ENCODE measurements at places on chromosomes 1 and 21.

GRCh38 chr1:21278860-21279845 lies 11.1 kb downstream of the ECE1 start:
- DNase-seq = no peak

GRCh38 chr1:70961374-70961975 lies 86.1 kb downstream of the PTGER3 start:
- DNase-seq = no peak

- DNase-seq = no peak
Measured at GRCh38 chr1:109595531-109595930, 23.9 kb downstream of the GNAT2 start.

GRCh38 chr21:45050797-45051489 lies 23.4 kb upstream of the ADARB1 start:
- no peak for DNase-seq

DNA sequence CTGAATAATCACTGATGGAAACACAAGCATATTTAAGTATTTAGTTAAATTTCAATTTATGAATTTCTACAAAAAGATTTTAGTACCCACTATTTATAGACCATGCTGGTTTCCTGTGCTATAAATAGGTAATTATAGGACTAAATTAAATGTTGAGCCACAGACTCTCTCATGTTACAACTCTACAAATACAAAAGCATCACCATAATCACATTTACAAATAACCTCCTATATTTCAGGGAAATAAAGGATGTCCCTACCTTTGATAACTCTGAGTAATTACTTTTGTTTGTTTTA lies 32.6 kb upstream of the CCDC190 start:
- DNase-seq = no peak

- DNase-seq = no peak
Measured at GRCh38 chr1:165395478-165395877, 39.0 kb upstream of the LMX1A start.

- no peak for DNase-seq
Measured at GRCh38 chr1:151537112-151537511, 3.0 kb upstream of the TUFT1 start.

GRCh38 chr1:208809876-208810275 lies 565.7 kb upstream of the PLXNA2 start:
- DNase-seq = no peak

- no peak for DNase-seq
Measured at GRCh38 chr1:206005778-206006180, 2.6 kb upstream of the RAB7B start.

GRCh38 chr1:2833454-2834145 lies 32.1 kb upstream of the TTC34 start:
- no peak for DNase-seq

DNA sequence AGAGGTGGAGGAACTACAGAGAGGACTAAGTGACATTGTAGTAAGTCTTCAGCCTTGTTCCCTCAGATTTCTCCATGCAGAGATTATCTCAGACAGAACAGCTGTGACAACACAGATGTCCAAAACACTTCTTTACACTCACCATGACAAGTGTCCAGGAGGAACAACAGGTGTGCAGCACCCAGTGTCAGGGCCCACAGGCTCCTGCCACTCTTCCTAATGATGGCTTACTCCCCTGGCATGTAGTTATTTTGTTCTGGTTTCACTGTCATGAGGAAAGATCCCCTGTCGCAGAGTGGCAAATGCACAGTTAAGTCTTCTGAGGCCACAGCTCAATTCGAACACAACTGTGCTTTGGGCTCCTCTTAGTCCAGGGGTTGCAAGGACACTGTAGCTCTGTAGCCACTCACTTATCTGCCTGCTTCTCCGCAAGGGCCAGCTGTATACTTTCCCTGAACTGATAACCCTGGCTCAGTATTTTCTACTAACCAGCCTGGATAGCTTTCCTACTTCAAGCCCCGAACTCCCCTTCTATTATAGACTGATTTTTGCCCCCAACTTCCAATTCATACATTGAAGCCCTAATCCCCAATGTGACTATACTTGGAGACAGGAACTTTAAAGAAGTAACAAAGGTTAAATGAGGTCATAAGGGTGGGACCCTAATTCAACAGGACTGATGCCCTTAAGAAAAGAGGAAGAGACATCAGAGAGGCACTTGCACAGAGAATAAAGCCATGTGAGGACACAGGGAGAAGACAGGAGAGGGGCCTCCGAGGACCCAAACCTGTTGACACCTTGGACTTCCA lies 11.1 kb downstream of the PDZK1 start:
- DNase-seq = no peak

- no peak for DNase-seq
Measured at GRCh38 chr1:243827206-243827605, 22.8 kb downstream of the AKT3 start.

DNA sequence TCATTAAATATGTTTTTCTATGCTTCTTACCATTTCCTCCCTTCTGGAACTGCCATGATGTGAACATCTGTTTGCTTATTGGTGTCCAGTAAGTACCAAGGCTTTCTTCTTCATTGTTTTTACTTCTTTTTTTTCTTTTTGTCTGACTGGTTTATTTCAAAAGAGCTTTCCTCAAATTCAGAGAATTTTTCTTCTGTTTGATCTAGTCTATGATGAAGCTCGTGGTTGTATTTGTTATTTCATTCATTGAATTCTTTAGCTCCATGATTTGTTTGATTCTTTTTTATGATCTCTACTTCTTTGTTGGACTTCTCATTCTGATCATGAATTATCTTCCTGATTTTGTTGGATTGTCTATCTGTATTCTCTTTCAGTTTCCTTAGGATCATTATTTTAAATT lies 49.5 kb upstream of the PKN2 start:
- no peak for DNase-seq

GRCh38 chr1:108072212-108072611 lies 107.2 kb upstream of the VAV3 start:
- no peak for DNase-seq

DNA sequence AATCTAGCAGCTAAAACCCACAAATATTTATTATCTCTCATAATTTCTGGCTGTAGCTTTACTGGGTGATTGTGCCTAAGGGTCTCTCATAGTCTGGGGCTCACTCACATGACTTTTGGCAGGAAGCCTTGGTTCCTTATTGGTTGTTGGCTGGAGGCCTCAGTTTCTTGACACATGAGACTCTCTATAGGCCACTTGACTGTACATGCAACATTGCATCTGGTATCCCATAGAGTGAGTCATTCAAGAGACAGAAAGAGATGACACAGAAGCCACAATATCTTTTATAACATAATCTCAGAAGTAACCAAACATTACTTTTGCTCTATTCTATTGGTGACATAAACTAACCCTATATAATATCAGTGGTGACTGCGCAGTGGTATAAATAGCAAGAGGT lies 128.5 kb upstream of the HNRNPU start:
- no peak for DNase-seq

DNA sequence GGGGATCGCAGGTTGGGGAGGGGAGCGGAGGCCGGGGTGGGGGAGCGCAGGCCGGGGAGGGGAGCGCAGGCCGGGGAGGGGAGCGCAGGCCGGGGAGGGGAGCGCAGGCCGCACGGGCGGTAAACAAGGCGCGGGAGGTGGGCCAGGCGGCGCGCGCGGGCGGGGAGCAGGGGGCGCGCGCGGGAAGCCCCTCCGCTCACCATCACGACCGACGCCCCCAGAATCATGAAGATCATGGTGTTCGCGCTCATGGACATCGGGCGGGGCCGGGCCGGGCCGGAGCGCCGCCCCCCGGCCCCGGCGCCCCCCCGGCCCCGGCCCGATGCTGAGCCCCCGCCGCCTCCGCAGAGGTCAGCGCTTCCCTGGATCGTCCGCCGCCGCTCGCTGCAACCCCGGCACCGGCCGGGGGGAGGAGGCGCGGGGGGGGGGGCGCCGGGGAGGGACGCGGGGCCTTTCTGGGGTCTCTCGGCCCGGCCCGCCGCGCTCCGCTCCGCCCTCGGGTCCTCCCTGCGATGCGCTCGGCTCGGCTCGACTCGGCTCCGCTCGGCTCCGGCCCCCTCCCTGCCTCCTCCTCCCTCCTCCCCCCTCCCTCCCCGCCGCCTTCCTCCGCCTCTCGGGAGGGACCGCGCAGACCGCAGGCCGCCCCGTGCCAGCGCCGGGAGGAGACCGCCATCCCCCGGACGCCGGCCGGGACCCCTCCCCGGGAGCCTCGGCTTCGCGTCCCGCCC lies at the start of gene TMEM240:
Gene TMEM240 (minus strand): TSS at position 535 of the 728 bp plus-strand sequence. CDS start 278 bp downstream, at position 257.
- peak; percentile 29 for DNase-seq

- DNase-seq = no peak
Measured at GRCh38 chr1:221724931-221725605, 16.8 kb downstream of the DUSP10 start.

DNA sequence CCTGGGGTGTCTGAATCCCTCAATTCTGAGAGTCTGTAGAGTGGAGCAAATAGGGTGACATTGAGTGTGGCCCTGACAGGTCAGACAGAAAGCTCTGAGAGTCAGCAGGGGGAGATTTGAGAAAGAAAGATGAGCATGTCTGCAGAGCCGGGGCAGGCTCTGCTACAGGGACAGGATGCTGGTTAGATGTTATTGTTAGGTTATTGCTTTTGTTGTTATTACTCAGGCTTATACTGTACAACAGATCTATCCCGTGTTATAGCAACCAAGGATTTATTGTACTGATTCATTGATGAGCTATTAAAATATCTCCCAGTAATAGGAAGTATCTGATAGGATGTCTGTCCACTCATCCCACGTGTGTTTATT lies 59.5 kb downstream of the NFASC start:
- no peak for DNase-seq

DNA sequence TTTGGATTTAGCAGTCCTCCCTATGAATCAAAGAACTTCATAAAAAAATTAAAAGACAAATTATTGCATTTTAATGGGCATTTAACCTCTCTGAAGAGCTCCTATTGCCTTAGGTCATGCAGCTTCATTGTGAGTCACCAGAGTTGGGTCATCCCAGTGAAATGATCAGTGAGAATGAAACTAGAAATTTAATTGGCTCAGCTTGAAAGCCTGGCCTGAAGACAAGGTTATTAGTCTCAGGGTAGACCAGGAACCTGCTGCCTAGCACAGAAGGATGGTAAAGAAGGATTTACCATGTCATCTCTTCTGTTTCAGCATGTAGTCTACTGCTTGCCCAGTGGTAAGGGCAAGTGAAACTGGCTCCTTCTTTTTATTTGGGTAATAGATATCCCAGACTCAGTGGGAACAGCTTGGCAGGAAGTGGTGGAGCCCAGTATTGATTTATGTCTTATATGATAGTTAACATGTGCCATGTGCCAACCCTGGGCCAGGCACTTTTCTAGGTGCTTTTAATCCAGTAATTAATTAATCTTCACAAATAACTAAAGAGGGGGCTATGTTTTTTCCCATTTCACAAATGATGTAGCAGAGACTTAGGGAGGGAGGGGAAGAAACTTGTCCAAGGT lies 23.6 kb downstream of the LAMC2 start:
- DNase-seq = no peak

- no peak for DNase-seq
Measured at GRCh38 chr1:213985209-213986019, 2.4 kb upstream of the PROX1 start.
